ENCODE measurements at places on chromosomes 2 and 18.

DNA sequence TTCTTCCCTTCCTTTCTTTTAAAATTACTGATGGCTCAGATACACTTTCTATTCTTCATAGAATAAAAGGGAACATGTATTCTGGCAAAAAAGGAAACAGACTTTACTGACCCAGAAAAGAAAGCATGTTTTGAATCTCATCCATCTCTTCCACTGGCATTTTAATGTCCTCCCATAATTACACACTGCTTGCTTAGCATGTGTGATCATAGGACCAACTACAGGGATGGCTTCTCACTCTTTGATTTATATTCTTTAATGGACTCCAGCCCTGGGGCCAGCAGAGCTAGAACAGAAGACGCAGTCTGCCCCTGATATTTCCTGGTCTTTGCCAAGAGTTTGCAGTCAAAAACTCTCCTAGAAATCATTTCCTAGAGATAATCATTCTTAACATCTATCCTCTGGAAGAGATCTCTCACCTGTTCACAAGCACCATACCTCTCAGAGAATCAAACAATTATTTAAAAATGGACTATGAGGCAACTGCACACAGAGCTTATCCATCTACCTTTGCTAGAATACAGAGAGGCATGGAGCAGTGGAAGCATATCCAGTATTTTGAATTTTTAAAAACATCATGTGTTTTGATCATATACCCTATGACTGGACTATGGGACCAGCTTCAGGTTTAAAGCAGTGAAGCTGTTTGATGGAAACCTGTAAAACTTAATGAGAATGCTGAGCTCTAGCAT is 429.1 kb downstream of the NRXN1 start:
- no peak for DNase-seq

GRCh38 chr2:130288467-130289403 is 54.0 kb upstream of the IMP4 start:
- DNase-seq: no peak

DNA sequence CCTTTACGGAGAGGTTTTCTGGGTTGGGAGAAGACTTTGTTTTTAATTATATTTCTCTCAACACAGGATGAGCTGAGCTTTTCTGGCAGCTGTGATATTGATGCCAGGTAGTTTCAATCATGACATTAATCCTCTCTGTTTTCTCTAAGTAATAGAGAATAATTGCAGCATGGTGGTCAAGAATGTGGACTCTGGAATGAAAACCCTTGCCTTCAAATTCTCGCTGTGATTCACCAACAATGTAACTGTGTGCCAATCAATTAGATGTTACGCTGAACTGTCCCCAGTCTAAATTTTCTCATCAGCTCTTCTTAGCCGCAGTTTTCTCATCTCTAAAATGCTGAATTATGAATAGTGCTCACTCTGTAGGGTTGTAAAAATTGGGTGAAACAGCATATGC is 31.6 kb upstream of the PPM1B start:
- no peak for DNase-seq

DNA sequence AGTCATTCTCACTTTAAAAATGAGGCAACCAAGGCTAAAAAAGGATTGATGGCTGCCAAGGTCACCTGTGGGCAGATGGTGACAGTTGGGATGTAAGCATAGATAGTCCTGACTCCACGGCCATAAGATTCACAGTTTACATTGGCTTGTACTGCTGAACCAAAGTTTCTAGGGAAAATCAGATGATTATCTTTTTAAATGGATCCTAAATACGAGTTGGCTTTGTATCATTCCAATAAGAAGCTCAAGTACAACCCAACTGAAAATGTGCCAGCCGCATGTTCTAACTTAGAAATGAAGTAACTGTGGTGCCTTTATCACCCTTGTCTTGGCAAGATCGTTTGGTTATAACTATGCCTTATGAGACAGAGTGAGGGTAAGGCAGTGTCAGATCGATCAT is 27.6 kb downstream of the HK2 start:
- DNase-seq: no peak

DNA sequence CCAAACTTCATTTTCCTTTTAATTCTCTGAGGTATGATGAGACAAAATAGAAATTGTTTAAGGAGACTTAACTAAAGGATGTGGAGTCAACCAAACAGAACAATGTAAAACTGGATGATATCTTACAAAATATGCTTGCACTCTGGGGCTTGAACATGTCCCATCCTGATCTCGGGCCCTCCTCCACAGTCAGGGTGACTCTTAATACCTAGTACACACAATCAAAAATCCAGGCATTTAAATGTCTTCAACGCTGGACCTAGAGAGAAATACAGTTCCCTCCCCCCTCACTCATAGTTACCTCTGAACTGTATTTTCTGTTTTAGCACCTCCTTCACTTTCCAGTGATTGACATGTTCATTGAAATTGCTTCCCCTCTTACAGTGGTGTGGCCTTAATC is 36.9 kb upstream of the SERPINB2 start:
- no peak for DNase-seq

DNA sequence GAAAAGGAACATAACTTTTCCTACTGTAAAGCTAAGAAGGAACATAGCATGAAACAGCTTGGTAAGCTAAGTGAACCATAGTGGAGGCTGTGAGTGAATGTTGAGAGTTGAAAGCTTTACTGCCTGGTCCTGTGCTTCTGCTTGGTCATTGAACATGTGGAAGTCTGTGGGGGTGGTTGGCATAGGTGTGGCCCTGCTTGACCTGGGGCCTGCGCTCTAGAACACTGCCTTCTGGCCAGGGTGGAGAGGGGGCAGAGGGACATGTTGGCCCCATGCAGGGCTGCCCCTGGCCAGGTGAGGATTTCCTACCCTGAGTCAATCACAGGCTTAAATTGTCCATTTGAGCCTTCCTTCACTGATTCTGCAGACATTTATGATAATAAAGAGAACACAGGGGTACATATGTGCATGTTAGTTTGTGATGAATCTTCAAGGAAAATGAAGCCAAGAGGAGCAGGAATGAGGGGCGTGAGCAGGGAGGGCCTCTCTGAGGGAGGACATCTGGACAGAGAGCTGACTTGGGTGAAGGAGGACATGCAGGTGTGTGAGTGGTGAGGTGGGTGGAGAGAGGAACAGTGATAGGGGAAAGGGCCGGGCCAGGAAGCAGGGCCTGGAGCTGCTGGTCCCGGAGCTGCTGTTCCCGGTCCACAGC is 16.6 kb downstream of the TRAF3IP1 start:
- no peak for DNase-seq

DNA sequence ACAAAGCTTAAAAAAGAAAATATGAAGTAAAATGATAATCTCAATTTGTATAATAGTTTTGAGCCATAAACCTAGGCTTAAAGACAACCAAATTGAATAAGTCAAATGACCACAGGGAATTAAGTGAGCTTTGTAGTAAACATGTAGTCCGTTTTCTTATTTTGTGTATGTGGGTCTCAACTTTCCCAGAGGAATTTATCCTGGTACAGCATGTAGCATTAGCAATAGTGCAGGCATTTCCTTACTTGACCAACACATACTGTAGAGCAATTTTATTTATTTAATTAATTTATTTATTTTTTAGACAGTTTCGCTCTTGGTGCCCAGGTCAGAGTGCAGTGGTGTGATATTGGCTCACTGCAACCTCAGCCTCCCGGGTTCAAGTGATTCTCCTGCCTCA is 37.5 kb upstream of the MTCL1 start:
- DNase-seq: no peak

DNA sequence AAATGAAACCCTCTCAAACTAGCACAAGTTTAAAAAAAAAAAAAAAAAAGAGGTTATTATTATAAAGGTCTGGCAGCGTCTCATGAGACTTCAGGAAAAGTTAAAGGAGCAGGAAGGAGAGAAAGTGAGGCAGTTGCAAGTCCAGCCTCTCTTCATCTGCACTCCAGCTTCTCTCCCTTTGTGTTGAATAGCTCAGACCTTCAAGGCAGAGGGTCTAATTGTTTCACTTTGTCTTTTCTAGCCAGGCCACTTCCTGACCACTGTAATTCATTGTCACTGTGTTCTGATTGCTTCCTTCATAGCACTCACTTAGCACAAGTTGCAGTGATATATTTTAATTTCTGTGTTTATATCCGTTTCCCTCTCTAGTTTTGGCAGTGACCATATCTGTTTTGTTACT is 99.9 kb downstream of the SPATS2L start:
- no peak for DNase-seq

DNA sequence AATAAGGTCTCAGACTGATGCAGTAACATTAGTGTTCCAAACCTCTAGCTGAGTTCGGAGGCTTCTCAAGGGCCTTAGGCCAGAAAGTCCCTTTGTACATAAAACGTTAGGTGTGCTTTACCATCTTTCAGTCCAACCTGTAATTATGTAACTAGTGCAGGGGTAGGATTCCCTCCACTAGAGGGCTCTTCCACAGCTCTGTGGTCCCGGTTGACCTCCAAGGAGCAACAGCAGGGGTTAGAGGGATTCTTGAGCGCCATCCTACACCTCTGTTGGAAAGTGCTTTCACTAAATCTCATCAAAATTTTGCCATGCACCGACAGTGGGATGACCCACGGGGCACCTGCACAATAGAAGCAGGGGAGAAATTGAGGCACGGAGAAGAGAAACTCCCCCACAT is 155.8 kb upstream of the LRP1B start:
- no peak for DNase-seq

- no peak for DNase-seq
Observed at GRCh38 chr2:239121600-239122012, 273.7 kb downstream of the TWIST2 start.

- DNase-seq: no peak
Observed at GRCh38 chr2:160306985-160307384, 106.9 kb upstream of the ITGB6 start.

GRCh38 chr2:136308611-136309010 is 190.7 kb upstream of the CXCR4 start:
- DNase-seq: no peak

DNA sequence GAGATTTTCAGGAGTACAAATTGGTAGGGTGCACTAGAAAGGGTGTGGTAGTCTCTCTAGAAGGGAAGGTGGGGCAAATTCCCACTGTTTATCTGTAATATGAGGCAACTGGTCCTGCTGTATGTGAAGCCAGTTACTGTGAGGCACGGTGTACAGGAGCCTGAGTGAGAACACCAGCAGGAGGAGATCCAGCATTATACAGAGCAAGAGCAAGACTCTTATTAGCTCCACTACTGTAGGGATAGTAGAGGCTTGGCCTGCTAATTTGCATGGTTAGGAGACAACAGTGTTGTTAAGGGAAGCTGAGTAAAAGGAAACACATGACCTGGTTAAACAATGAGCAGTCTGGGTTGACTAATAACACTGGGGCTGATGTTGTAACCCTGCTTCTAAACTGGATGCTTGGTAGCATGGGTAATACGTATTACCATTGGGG is 76.3 kb upstream of the WDSUB1 start:
- no peak for DNase-seq

GRCh38 chr2:33108483-33109443 is 162.0 kb downstream of the LTBP1 start:
- no peak for DNase-seq

GRCh38 chr2:190311893-190312634 is 7.6 kb downstream of the HIBCH start:
- no peak for DNase-seq

- no peak for DNase-seq
Observed at GRCh38 chr18:23995180-23995579, 19.4 kb upstream of the TTC39C start.

- DNase-seq: no peak
Observed at GRCh38 chr2:37361994-37362698, 17.7 kb downstream of the QPCT start.

DNA sequence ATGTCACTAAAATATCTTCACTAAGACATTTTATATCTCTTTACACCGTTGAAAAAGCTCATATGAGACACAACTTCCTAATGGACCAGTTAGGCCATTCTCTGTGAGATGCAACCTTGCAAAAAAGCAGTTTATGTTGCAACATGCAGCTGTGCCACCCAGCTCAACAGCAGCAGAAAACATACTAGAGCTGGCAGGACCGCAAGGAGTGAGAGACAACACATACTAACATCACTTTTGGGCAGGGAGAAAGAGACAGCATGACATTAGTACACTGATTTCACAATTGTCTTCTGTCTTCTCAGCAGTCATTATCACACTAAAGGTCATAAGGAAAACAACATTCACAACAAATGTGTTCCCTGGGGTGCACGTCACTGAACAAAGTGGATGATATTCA is 122.9 kb downstream of the EPB41L3 start:
- no peak for DNase-seq

DNA sequence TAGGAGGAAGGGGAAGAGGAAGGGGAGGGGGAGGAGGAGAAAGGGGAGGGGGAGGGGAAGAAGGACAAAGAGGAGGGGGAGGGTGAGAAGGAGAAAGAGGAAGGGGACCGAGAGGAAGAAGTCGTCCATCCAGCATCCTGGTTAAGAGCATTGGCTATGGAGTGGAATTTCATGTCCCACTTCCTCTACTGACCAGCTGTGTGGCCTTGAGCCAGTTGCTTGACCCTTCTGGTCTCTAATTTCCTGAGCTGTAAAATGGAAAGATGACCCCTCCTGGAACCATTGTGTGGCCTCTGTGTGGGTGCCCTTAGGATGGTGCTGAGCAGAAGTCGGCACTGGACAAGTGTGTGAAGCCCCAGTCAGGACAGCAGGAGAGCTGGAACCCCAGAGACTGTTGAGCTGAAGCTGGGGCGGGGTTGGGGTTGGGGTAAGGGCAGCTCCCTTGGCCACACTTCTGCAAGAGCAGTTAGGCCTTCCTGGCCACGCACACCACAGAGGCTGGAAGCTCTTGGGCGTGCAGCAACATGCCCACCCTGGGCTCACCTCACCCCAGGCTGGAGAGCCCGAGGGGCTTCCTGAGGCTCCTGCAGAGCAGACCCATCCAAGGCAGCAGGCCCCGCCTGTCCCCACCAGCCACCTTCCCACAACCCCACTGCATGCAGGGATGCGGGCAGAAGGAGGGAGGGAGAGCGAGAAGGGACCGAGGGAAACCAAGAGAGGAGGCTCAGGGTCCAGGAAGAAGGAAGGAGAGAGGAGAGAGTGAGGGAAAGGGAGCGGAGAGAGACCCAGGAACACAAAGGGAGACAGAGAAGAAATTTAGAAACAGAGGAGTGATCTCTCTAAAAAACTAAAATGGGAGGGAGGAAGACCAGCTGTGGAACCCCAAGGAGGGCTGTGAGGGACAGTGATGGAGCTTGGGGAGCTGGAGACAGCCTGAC is 16.2 kb downstream of the ADRA2B start:
- no peak for DNase-seq

- no peak for DNase-seq
Observed at GRCh38 chr2:7419186-7419585, 502.0 kb downstream of the RNF144A start.

DNA sequence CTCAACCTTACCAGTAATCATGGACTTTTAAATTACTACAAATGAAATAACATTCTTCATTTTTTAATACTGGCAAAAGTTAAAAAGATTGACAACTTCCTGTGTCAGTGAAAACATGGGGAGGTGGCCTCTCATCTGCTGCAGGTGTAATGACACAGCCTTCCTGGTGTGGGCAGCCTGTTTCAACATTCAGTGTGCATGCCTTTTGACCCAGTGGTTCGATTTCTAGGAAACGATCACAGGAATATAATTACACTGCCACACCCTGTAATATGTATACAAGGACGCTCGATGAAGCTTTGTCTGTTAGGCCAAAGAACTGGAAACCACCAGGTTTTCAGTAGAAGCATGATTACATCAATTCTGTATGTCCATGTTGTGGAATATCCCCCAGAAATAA is 68.7 kb downstream of the MTHFD2 start:
- DNase-seq: no peak
